T-helper 17 cell (primary cell): ENCODE measurements at places on chromosomes 5 and 9.

DNA sequence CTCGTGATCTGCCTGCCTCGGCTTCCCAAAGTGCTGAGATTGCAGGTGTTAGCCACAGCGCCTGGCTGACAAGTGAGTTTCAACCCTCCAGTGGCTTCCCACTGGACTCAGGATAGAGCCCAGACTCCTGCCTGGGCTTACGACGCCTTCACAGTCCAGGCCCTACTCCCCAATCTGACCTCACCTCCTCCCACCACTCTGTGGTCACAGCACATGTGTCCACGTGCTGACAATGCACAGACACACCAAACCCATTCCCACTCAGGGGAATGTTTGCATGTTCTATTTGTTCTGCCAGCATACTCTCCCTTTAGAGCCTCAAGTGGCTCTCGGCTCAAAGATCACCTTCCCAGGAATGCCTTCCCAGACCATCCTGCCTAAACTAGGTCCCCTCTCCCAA is 31.1 kb upstream of the TRIM14 start:
- no peak for DNase-seq

DNA sequence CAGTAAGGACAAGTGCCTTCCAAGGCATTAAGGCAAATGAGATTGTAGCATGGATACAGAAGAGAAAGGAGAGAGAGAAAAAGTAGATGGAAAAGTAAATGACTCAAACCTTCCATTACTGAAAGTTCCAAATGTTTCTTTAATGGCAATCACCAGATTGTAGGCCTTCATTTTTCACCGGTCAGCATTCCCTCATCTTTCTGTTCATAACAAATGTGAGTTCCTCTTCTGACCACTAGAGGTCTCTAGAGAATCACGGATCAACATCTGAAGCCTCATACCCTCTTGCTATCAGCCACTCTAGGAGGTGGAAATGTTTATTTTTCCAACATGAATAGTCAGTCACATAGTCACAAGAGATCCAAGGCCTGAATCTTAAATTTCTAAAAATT is 73.6 kb upstream of the RPS23 start:
- no peak for DNase-seq

- no peak for DNase-seq
Observed at GRCh38 chr5:110242950-110243349, 483.5 kb downstream of the TMEM232 start.

- no peak for DNase-seq
Observed at GRCh38 chr9:126126807-126127206, 199.8 kb upstream of the MVB12B start.

GRCh38 chr5:285991-286557 is 14.6 kb downstream of the PDCD6 start:
- DNase-seq, result no peak

DNA sequence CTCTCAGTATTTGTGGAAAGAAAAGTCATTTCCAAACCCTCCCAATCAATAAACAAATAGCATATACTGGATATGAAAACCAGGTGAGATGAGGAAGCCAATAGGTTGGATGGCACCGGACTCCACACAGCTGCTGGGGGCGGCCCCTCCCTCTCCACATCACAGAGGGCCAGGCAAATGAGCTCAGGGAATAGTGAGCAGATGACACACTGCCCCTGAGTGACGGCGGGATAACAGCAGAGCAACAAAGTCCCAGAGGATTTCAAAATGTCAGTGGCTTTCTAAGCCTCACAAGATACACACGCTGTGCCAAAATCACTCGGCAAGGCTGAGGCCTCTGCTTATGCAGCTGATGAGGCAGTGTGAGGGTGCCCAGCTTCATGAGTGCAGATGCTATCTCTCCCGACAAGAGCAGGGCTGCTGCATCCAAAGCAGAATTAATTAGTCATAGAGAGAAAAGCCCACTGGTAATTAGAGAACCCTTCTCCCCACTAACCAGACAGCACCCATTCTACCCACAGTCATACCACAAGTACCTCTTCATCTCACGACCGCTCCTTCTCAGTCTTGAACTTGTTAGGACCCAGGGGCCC is 235.0 kb upstream of the NFIL3 start:
- no peak for DNase-seq

GRCh38 chr9:130325921-130326320 is 60.4 kb downstream of the HMCN2 start:
- no peak for DNase-seq

- DNase-seq, result no peak
Observed at GRCh38 chr5:145906401-145906800, 30.0 kb upstream of the SH3RF2 start.

DNA sequence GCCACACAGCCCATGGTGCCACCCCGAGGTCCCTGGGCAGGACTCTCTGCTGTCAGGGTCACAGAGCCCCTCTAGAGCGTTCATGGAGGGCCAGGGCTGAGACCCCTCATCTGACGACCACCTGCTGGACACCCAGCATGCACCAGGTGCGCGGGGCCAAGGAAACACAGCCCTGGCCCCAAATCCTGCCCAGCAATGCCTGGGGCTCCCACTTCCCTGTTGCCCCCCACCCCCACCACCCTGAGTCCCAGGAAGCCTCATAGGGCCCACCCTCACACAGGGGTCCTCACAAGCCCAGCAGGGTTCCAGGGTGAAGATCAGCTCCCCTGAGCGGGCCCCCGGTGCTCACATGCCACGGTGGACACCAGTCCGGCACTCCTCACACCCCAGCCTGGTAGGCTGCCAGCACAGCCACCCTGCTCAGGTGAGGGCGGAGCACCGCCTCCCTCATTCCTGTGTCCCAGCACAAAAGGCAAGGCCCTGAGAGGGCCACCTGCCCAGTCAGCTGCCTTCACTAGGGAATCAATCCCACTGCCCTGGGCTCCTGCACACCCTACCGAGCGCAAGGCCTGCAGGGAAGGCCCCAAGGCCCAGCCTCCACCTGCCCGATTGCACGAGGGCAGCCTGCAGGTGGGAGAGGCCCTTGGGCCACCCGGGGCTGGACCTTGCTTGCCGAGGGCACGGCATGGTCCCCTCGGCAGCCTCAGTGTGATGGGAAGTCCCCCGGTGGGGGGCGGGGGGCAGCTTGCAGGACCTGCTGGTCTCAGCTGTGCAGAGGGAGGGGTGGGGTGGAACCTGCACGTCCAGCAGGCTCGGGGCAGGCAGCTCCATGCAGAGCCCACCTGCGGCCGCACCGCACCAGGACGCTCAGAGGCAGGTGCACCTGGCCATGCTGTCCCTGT is 56.4 kb upstream of the UBAC1 start:
- DNase-seq, result no peak

- no peak for DNase-seq
Observed at GRCh38 chr9:137575364-137575715, 3.4 kb downstream of the DPH7 start.

GRCh38 chr5:132459031-132459982 is 31.3 kb downstream of the IRF1 start:
- no peak for DNase-seq

DNA sequence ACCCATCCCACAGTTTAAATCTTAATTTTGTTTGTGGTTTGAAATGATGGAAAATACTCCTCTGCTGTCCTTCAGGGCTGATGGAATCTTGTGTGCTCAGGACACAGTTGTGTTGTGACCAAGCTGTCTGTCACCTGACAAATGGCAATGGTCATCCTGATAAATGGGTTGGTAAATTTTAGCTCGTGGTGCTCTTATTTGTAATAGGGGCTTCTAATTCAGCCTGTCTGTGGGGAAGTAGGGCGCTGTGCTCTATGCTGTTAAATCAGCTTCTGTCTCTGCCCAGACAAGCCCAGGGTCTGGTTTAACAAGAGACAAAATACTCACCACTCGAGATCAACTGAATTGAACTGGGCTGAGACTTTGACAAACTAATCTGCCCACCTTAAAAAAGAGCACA is 4.5 kb downstream of the LRRTM2 start:
- DNase-seq, result no peak

DNA sequence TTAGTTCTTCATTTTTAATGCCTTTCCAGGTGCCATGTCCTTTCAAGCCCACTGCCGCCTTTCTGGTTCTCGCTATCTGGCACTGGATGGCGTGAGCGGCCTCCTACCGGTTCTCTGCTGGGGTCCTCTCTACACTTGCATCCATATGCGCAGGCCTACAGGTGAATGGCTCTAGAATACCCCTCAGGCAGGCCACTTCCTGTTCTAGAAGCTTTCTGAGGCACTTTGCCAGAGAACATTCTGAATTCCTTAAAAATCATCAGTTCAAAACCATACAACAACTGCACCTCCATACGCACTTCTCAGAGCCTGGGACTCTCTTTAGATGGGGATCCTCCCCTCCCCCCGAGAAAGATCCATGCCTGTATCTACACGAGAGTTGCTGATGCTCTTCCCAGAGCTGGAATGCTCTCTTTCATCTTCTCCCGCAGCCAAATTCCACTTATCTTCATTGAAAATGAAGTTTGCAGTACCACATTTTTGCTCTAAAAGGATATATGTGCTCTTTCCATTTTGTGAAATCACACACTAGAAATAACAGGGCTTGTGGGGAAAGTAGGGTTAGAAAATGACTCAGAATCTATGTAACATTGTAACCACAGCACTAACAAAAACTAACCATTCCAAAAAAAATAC is 1.4 kb upstream of the LHFPL2 start:
- DNase-seq, result no peak

DNA sequence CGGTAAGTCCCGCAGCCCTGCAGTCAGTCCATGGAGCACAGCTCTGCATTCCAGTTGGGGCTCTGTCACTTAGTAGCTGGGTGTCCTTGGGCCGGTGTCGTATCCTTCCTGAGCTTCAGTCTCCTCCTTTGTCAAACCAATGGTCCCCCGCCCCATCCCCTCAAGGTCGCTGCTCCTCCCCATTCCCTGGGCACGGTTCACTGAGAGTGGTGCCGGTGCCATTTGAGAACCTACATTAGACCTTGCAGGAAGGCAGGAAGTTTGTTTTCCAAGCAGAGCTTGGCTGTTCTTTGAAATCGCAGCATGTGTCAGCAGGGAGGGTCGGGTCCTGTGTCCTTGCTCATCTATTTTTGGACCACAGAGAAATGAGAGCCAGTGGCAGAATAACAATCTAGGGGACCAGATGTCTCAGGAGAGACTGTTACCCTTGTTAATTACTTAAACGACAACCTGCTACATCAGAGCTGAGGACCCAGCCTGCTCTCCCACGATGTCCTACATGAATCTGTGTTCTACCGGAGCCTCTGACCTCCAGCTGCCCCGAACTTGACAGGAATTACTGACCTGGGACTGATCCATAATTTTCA is 21.7 kb upstream of the BARHL1 start:
- DNase-seq, result no peak

- DNase-seq, result no peak
Observed at GRCh38 chr9:79390781-79391770, 180.7 kb upstream of the TLE4 start.

DNA sequence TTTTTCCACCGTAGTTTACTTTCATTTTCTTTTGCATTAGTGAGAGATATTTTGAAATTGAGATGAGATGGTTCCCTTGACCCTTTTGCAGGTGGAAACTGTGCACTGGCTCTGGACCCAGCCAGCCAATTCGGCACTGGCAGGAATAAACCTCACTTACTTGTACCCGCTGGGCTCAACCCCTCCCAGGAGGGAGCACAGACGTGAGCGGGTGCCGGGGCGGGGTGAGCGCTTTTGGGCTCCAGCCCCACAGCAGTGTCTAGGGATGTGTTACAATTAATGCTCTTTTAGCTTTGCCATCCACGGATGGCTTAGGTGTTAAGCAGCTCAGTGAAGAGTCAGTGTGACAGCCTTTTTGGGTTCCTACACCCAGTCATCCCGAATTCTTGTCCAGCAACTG is 766.1 kb upstream of the CHD1 start:
- no peak for DNase-seq

DNA sequence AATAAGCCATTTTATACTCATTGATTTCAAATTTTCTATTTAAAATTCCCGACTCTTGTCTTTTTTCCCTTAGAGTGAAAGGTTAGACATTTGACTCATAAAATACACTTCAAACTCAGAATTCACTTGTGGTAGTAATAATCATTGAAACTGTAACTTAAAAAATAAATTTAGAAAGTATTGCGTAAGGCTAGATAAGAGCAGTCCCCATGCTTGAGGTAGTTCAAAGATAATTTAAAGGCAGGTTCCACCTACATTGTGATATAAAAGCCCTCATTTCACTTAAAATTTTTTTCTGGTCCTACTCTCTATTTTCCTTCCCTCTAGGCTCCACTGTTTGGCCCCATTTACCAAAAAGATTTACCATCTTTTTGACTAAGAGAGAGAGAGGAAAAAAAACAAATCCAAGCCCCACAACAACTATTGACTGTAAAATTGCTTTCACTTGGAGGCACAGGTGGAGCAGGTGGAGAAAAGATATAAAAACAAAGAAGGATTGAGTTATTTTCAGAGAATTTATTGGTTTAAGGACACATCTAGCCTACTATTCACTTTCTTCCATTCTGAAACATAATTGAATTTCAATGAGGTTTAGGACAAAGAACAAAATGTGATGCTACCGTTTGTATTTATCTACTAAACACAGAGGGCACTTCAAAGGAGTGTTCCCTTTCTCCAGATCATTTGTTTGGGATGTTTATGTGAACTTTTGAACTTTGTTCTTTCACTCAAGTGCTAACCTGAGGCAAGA is 61.0 kb downstream of the FBXO4 start:
- DNase-seq, result no peak

- DNase-seq, result no peak
Observed at GRCh38 chr9:131306397-131307004, 17.0 kb downstream of the PLPP7 start.

DNA sequence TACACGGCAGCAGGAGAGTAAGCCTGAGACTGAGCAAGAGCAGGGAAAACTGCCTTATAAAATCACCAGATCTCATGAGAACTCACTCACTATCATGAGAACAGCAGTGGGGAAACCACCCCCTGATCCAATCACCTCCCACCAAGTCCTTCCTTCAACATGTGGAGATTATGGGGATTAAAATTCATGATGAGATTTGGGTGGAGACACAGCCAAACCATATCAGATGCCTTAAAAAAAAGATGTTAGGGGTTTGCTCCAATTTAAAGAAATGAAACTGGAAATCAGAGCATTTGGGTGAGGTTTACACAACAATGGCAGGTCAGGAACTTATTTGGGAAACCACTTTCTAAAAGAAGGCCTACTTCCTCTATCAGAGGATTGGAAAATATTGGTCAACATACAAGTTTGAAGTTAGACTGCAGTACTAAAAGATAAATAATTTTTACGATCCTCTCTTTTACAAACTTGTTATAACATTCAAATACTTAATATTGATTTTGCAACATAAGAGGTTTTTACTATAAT is 105.1 kb downstream of the FBN2 start:
- no peak for DNase-seq

DNA sequence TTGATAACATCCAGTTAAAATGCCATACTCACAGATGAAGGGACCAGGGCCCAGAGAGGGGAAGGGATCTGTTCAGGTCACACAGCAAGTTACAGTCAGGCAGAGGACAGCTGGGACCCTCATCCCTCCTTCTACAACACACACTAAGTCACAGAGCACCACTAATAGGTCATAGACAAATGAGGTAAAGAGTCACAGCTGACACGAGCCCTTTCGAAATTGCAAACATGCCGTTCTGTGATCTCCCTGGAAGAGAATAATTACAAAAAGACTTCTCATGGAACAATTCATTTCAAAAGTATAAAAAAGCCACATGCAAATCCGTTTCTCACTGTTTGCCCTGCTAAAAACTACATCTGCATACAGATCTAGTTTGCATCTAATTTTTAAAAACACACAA is 15.5 kb downstream of the IGFBPL1 start:
- no peak for DNase-seq

- DNase-seq, result no peak
Observed at GRCh38 chr5:178793151-178793550, 62.7 kb upstream of the ZNF354A start.
